Stimulated activated CD8-positive, alpha-beta memory T cell treated with anti-CD3 and anti-CD28 coated beads, Interleukin-7, amount 100 ng/mL, for 4 hours (primary cell): ENCODE measurements at places on chromosomes 7 and 10.

DNA sequence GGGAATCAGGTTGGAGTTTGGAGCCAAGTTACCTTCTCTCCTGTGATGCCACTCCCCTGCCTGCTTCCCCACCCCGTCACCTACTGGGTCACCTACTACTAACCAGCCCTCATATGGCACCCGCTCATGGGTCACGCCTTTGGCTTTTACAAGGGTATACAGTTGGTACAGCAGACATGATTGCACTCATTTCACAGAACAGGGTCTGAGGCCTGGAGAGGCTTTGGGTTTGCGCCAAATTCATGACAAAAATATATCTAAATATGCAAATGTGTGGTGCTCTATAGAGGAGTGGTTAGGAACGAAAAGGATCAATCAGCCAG lies 10.7 kb downstream of the CRYGN start:
- DNase-seq, result no peak

DNA sequence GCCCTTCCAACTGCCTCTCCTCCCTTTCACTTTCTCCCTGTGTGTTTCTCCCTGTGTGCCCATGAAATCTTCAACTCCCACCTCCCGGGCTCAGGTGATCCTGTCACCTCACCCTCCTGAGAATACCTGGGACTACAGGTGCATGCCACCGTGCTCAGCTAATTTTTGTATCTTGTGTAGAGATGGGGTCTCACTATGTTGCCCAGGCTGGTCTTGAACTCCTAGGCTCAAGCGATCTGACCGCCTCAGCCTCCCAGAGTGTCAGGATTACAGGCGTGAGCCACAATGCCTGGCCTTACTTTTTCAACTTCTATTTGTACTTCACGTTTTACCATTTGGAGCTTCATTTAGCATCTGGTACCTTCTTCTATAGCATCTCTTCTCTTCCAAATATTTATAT lies 24.9 kb downstream of the ST8SIA6 start:
- DNase-seq, result no peak

DNA sequence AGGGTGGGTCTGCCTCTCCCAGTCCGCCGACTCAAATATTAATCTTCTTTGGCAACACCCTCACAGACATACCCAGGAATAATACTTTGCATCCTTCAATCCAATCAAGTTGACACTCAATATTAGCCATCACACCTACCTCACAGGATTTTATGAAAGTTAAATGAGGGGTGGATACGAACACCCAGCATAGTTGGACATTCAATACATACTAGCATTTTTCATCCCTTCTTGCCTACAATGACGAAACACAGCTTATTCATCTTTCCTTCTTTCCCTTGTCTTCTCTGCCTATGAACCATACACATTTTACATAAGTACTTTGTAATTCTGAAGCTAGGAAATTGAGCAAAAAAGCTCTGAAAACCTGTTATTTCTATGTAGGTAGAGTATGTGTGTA lies 48.5 kb downstream of the EMX2 start:
- no peak for DNase-seq

DNA sequence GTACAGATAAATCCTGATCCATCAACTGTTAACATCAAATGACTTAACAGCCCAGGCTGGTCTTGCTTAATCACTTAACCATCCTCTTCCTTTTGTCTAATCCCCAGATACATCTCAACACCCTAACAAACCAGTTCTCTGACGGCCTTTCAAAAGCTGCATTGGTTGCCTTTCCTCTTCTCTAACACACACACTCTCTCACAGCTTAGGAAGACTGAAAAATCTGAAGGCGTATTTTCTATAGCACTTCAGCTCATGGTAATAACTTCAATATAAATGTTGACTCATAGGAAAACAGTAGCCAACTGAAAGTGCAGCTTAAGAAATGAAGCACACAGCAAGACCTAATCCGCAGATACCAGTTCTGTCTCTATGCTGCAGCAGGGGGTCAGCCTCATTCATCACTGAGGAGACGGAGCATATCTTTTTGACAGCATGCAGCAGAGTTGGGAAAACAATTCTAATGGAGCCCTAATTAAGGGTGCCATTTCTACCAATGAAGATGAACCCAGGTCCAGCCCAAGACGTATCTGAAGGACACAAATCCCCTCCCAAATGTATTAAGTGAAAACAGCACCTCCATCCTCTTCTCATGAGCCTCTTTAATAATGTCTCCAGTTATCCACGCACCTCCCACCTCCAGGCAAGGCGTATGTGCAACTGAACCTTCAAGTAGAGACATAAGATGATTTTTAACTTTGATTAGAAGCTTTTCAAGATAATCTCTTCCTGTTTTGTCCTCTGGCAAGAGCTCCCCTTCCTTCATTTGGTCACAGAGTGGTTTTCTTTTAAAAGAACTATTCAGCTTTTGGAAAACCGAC lies 211.7 kb upstream of the NFE2L3 start:
- no peak for DNase-seq

GRCh38 chr10:114388275-114388674 lies 16.0 kb downstream of the AFAP1L2 start:
- no peak for DNase-seq

- DNase-seq, result no peak
Observed at GRCh38 chr7:80480566-80480965, 31.3 kb downstream of the GNAT3 start.

- DNase-seq, result no peak
Observed at GRCh38 chr10:32941357-32941756, 16.7 kb downstream of the ITGB1 start.

DNA sequence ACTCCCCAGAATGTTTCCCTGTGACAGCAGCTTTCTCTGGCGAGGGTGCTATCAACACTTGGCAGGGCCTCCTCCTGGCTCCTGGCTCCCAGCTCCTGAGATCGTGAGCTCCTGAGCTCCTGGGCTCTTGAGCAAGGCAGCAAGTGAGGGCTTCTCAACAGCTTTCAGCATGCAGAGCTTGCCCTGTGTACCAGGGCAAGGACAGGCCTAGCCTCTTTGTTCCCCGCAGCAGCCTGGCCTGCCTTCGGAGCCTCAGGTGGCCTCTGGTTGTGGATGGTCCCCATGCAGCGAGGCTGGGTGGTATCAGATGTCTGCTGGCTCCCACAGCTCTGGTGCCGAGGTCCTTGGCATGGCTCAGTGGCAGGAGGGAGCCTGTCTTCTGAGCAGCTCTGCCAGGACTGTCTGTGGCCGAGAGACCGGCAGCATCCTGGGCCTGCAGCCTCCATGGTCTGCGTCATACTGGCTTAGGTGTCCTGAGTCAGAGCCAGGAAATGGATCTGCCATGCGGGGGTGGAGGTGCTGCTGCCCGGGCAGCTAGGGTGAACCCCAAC lies 44.2 kb downstream of the ZMIZ1 start:
- DNase-seq, result no peak

GRCh38 chr7:30877993-30878392 lies 33.7 kb upstream of the AQP1 start:
- DNase-seq, result no peak

DNA sequence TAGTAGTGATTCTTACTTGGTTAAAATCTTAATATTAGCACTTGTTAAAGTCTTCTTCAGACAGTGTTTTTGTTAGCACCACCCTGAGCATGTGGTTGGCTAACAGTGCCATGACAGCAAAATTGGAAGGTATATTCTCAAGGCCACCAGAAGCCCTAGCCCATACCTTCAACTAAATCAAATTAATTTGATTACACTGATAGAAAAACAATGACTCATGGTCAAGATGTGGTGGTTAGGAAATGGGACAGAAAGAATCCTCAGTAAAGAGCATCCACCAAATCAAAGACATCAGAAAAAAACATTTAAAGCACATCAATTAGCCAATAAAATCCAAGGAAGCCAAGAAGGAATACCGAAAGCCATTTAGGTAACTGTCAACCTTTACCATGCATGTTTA lies 75.5 kb downstream of the PIP4K2A start:
- DNase-seq, result no peak
